ENCODE measurements at places on chromosomes 3 and 15.

DNA sequence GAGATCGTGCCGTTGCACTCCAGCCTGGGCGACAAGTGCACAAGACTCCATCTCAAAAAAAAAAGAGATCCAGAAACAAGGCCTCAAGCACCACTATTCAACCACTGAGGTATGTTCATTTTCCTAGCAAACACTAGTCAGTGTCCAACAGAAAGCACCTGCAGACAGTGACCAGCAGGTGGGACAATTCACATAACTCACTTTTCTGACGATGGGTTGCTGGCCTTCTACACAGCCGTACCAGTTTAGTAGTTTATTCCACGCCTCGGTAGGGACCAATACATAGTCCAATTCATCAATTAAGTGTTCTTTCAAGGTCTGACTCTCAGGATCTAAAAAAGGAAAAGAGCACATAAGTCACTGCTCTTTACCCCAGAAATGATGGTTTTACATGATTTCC, 12.4 kb downstream of the USP4 start:
- no peak for DNase-seq

- no peak for DNase-seq
Observed at GRCh38 chr15:86762874-86763273, 683.2 kb downstream of the AGBL1 start.

DNA sequence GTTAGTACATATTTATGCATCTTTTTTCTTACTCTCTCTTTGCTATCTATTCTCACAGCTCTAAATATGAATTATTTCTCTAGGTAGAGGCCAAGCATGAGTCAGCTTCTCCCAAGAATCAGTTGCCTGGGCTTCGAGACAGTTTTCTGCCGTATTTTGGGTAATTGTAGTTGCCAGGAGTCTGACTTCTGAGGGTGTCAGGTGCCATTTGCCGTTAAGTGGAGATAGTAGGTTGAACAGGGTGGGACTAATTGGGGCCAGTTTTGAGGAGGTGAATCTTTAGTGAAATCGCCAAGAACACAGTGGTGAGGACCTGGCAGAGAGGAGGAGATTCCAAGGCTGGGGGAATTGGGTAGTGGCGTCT, 7.8 kb upstream of the NRROS start:
- no peak for DNase-seq

DNA sequence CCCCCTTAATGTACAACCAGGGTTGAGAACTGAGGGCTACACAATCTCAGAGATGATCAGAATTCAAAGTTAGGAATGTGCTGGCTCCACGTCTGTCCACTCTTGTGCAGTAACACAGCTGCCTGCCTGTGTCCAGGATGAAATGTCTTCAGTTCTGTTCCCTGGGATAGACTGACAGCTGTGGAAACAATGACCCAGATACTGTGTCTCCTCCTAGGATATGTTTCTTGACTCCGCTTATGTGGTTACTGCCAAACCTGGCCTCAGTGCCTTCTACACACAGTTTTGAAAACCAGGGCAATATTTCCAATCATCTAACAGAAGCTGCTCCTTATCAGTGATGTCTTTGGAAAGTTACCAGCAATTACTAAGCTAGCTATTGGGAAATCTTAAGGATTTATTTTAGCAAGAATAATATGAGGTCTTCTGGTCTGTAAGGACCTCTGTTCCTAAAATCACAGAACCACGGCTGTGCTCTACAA, 67.6 kb downstream of the NOX5 start:
- DNase-seq: no peak

DNA sequence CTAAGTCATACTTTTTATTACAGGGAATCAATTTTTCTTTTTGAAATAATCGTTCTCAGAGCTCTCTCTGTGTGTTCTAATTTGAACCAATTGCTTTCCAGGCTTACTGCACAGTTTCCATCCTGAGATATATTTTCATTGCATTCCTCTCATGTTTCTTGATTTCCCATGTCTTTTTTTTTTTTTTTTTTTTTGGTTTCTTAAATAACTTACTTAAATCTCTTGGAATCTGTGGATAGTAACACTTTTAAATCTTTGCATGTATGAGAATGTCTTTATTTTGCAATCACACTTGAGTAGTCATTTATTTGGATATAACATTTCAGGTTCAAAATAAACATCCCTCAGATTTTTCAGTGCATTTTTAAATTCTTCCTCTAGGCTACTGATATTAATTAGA, 14.5 kb upstream of the ABTB1 start:
- DNase-seq: no peak

DNA sequence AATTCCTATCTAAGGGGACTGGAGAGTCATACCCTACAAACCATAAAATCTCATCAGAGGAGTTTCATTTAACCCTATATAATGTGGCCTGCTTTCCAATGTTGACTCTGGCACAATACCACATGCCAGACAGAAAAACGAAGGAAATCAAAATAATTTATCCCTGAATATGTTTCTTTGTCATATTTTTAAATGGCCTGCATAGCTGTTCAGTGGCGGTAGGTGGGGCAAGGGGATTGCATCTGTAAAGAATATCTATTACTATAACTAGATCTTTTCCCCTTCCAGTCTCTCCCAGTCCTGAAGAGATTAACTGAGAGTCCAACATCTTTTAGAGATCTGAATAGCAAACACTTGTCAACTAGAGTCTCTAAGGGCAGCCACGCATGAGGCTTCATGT, 278.1 kb upstream of the CTNNB1 start:
- DNase-seq: no peak

- DNase-seq: no peak
Observed at GRCh38 chr3:151625586-151625985, 108.1 kb upstream of the AADACL2 start.
